ENCODE measurements at places on chromosomes 13 and 19.

GRCh38 chr13:114315074-114315785, 927 bp downstream of the CHAMP1 start:
- DNase-seq: no peak

DNA sequence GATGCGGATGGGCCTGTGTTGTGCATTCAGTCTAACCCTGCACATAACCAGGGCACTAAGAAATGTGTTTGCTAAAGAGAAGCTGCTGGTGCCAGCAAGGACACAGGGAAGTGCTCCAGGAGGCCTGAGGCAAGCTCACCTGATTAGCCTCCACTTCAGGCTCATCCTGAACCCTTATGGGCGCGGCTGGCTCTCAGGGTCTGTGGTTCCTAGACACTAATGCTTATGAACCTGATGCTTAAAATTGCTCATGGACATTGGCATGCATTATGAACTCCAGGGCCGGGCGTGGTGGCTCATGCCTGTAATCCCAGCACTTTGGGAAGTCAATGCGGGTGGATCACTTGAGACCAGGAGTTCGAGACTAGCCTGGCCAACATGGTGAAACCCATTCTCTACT, 34.3 kb downstream of the SERP2 start:
- no peak for DNase-seq

- no peak for DNase-seq
These were observed 603.4 kb upstream of the PCDH9 start for GRCh38 chr13:67833564-67833963.

DNA sequence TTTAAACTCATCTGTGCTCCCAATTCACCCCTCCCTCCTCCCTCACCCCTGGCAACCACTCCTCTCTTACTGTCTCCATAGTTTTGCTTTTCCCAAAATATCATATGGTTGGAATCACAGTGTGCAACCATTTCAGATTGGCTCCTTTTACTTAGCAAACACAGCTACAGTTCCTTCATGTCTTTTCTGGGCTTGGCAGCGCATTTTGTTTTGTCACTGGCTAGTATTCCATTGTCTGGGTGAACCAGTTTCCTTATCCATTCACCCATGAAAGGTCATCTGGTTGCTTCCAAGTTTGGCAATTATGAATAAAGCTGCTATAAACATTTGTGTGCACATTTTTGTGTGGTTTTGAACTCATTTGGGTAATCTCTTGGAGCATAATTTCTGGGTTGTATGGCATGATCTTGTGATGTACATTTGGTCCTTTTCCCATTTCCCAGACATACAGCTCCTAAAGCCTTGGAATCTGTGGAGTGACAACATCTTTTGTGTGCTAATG, 23.9 kb upstream of the GAS6 start:
- no peak for DNase-seq

DNA sequence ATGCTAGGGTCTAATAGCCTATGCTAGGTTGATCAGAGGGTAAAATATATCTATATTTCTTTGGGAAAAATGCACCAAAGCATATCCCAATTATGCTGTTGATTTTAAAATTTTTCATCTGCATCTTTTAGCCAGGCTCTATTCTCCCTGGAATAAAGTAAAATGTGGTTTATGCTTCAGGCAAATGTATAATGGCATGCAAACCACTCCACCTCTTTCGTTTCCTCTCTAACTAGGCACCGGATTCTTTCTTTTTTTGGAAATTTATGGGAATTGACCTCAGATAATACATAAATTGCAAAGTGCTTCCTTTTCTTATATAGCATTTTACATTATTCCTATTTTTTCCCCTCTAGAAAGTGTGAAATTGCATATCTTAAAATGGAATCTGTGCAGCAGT, 386.5 kb downstream of the OLFM4 start:
- DNase-seq: no peak

- DNase-seq: peak; percentile 34
These were observed 3.5 kb downstream of the COPE start for GRCh38 chr19:18915639-18916038.

- no peak for DNase-seq
These were observed 183.0 kb downstream of the ZNF536 start for GRCh38 chr19:30555075-30555790.

GRCh38 chr13:57629821-57630235, 1.7 kb upstream of the PCDH17 start:
- DNase-seq: no peak

DNA sequence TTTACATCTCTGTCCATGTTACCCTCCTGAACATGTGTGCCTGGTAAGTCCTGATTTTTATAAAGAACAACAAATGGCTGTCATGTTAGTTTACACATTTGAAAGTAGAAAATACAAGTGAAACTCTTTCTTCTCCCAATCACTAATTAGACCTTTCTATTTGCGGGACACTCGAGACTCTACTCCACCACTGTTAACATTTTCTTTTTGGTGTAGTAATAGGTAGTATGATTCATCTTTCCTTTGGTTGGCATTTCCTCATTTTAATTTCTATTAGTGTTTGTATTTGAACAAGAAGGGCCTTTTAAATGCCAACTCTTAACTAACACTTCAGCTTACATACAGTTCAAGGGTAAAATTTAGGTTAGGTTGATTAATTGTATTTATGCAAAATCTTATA, 371.1 kb downstream of the PCDH9 start:
- DNase-seq: no peak

Measured in activated CD4-positive, alpha-beta T cell treated with anti-CD3 and anti-CD28 coated beads, Interleukin-2, amount 50 U/mL, for 48 hours (primary cell).